ENCODE measurements at places on chromosomes 3 and 15.

DNA sequence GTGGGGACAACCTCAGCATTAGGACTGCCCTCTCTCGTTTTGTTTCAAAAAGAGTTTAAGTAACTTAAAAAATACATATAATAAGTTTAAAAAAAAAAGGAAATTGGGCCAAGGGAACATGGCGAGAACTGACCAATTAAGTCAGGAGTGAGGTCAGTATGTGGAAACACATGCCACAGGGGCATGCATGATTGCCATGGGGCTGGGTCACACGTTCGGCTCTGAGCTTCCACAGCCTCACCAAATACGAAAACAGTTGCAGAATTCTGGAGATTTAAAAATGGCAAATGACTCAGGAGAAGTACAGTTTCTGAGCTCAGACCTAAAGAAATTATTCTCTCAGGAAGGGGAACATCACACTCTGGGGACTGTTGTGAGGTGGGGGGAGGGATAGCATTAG, 24.1 kb downstream of the PDE8A start:
- no peak for DNase-seq

DNA sequence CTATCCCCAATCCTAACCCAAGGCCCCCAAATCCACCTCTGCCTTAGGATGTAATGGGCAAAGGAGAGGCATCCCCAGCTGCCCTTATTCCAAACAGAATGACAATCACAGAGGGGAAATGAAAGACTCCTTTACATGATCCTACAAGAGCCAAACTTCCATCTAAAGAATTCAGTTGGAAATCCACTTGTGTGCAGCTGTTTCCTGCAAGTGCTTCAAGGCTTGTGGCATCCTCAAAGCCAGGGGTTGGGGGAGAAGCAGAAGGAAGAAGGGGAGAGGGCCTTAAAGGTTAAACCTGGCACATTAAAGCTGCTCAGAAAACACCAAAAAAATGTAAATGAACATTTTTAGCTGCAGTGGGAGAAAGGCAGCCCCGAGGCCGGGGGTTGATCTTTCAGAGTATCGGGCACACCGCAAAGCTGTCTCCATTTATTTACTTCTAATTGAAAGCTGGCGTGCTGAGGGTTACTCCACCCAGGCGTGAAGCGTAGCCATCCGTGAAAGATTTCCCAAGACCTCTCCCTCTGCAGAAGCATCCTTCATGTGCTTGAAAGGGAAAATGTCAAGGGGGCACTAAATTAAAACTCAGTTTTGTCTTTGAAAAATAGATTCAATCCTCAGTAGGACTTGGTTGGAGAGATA, 217.8 kb downstream of the SHQ1 start:
- DNase-seq, result no peak

- no peak for DNase-seq
These were observed 11.6 kb downstream of the WWTR1 start for GRCh38 chr3:149646181-149646766.

GRCh38 chr3:71310980-71311660, 272.4 kb downstream of the FOXP1 start:
- DNase-seq, result no peak

- DNase-seq, result no peak
These were observed 408.2 kb upstream of the CBLB start for GRCh38 chr3:106276755-106277612.

GRCh38 chr3:13878281-13879101, 1.4 kb downstream of the WNT7A start:
- DNase-seq, result no peak

- DNase-seq, result no peak
These were observed 468.8 kb upstream of the SUCLG2 start for GRCh38 chr3:68123231-68123630.

GRCh38 chr3:47865192-47865591, 62.3 kb downstream of the DHX30 start:
- DNase-seq, result no peak

- no peak for DNase-seq
These were observed 20.6 kb upstream of the LCTL start for GRCh38 chr15:66586155-66586976.

GRCh38 chr3:195207731-195208130, 63.2 kb downstream of the XXYLT1 start:
- no peak for DNase-seq

DNA sequence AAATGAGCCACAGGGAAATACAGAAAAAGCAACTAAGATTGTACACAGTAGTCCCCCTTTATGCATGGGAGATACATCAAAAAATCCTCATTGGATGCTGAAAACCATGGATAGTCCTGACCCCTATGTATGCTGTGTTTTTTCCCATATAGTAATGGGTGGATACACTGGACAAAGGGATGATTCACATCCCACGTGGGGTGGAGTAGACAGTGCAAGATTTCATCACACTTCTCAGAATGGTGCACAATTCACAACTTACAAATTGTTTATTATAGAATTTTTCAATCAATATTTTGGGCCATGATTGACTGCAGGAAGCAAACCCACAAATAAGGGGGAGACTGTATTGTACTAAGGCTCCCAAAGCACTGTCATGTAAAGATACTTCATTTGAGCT, 224.4 kb upstream of the STRIT1 start:
- no peak for DNase-seq

- no peak for DNase-seq
These were observed 158.2 kb upstream of the FAM3D start for GRCh38 chr3:58824777-58825176.

GRCh38 chr3:52326976-52327375, 10.9 kb downstream of the DNAH1 start:
- no peak for DNase-seq
